ENCODE measurements at places on chromosomes 1 and 21.

DNA sequence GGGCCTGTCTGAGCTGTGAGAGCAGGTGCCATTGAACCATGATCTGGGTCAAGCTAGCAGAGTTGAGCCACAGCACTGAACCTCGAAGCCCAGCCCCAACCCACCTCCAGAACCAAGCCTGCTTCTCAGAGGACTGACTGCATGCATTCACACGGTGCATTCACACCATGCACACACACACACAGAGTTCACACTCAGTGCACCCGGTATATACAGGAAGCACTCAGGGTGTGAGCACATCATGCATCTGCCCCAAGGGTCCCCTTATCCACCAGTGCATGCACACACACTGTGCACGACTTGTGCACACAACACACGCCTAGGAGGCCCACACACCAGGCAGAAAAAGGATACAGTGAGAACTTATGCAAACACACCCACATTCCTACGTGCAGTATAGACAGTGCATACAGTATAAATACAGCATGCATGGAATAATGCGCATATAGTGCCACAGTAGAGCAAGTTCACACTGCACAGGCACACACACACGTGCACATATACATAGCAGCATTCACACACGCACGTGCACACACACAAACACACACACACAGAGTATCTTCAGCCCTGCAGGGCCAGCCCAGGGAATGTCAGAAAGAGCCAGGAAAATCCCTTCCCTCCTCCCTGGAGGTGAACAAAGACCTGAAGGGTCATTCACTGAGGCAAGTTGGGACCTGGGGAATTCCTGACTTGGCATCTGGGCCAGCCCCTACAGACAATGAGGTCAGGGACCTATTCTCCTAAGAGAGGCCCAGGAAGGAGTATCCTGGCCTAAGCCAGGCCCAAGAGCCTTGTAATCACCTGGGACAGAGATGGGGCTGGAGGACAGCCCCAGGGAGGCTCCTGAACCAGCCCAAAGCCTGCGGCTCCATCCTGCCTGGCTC, 42.1 kb downstream of the CAMK2N1 start:
- no peak for DNase-seq

GRCh38 chr1:187794561-187794960, 965.8 kb downstream of the PLA2G4A start:
- no peak for DNase-seq

- no peak for DNase-seq
These were observed 251.6 kb upstream of the DUSP10 start for GRCh38 chr1:221993444-221993948.

DNA sequence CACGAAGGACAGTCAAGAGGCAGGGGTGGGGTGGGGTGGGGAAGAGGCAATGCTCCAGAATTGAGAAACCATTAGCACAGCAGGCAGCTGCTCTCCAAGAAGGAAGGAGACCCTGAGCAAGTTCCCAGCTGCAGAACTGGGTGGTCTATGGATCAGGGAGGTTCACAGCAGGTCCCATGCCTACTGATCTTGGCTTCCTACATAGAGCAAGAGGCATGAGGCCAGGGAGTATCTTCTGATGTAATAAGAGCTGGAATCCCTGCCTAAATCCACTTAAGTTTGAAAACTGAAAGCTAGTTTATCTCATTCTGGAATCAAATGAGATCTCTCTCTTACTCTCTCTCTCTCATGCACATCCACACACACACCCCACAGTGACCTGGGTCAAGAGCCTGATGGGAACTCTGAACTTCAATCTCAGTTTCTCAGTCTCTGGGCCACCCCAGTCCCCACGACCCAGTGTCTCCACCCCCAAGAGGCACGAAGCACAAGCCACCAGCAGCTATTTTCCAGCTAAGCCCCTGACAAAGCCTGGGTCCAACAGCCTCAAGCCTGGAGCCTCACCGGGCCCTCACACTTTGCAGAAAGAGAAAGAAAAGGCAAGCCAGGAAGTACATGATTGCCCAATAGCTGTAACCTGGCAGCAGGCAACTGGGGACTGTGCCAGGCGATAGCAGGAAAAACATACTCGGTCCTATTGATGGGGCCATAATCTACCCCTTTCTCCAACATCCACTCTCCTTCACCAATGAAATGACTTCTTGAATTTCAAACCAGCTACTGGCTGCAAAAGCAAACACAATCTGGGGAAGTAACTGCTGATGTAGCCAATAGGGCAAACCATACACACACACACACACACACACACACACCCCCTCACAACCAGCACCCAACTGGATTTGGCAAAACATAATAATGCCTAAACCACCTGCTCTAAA, 2.2 kb downstream of the NUAK2 start:
- DNase-seq: no peak

DNA sequence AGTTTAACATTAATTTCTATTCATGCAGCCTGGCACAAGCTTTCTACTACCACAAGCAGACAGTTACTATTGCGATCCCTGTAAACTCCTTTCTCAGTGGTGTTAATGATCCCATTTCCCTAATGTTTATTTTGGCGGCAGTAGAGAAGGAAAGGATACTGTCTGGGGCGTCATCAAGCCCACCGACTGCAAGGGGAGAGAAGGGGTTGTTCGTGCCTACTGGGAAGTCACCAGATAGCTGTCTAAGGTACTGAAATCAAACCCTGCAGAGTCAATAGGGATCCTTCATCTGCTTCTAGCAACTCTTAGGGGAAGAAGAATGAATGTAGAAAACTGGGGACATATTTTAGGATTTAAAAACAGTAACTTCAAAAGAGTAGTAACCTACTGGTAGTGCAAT, 95.2 kb upstream of the ADAR start:
- DNase-seq: no peak

DNA sequence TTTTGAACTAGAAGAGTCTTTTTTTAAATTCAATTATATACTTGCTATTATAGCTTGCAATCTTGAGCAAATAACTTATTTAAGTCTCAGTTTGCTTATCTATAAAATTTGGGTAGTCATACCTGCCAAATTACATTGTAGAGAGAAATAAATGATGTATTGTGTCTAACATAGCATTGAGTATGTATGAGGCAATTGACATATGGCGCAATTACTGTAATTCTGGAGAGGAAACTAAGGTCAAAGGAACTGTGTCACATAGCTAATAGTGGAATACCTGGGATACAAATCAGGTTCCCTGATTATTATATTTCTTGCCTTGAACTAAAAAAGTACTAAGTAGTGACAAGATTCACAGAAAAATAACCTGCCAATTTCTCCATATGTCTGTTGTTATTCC, 302.5 kb downstream of the PDE4B start:
- no peak for DNase-seq

- DNase-seq: no peak
These were observed 3.7 kb upstream of the TRIM62 start for GRCh38 chr1:33185541-33185940.

- DNase-seq: no peak
These were observed at the start of gene ADAMTS4 for GRCh38 chr1:161198897-161199431. ADAMTS4 (minus strand) TSS chr1:161199054; CDS start chr1:161198627, 427 bp downstream.

DNA sequence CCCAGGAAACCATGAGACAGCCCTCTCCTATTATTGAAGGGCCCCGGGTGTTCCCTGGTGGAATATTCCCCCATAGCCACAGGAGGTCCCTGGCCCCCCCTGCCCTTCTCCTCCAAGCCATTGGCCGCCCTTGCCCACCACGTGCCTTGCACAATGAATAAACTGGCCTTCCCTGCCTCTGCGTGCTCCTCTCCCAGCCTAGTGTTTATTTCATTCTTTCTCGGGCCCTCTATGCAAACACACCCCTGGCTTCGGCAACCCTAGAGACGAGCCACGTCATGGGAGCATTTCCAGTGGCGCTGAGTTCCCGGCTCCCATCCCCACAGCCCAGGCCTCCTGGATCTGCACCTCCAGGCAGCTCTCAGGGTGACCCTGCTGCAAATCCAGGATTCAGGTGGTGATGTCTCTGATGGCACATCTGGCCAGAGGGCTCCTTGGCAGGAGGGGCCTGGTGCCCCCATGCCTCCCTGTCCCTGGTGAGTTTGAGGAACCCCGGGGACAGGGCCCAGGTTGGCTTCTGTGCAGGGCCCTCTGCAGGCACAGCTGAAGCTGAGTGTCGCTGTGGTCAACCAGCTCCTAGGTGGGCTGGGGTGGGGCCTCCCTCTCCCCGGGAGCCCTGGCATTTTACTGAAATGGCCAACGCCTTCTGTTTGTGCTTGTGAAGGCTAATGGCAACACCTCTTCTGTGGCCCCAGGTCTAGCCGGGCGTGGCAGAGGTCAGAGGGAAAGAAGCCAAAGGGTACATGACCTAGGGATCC, 6.2 kb downstream of the KRTAP10-12 start:
- DNase-seq: no peak

GRCh38 chr1:97651250-97651649, 269.6 kb downstream of the DPYD start:
- DNase-seq: no peak

DNA sequence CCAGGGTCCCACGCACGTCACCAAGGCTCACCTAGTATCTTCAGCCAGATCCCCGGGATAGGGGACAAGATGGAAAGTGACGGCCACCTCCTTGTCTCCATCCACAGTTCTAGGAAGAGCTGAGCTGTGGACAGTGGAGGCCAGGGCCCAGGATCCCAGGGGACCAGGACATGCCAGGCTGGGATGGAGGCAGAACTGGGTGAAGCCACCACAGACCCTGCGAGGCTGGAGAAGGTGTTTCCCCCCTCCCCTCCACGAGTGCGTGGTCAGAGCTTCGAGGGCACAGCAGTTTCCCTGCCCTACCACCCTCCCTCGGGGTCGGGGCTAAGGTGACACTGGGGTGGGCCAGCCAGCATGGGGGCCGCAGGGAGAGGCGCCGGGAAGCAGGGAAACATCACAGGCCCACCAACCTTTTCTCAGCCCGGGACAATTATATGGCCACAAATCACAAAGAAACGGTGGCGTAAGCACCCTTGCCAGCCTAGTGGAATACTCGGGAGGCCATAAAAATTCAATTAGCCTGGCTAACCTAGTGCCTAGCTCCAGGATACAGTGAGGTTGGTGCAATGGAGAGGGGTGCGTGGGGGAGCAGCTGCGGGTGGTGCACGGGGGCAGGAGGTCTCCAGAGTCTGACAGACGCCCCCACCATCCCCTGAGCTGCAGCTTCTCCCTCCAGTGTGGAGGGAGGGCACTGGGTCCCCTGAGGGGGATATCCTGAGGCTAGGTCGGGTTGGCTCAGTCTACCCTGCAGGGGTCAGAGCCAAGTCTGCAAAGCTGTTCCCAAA, 13.4 kb downstream of the DRAXIN start:
- no peak for DNase-seq

DNA sequence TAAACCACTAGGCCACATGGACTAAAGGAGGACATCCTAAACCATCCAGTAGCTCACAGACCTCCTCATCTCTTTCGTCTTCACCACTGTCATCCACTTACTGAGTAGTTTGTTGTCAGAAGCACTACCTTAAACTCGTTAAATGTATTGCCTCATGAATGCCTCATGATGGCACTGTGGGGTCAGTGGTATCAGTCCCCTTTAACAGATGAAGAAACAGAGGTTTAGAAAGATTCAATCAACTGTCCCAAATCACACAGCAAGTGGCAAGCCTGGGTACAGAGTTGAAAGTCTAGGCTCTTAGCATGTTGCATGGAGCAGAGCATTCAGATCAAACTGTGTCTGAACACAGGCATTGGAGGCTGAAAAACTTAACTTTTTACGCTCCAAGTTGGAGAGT, 183.6 kb upstream of the KIAA0040 start:
- DNase-seq: no peak

DNA sequence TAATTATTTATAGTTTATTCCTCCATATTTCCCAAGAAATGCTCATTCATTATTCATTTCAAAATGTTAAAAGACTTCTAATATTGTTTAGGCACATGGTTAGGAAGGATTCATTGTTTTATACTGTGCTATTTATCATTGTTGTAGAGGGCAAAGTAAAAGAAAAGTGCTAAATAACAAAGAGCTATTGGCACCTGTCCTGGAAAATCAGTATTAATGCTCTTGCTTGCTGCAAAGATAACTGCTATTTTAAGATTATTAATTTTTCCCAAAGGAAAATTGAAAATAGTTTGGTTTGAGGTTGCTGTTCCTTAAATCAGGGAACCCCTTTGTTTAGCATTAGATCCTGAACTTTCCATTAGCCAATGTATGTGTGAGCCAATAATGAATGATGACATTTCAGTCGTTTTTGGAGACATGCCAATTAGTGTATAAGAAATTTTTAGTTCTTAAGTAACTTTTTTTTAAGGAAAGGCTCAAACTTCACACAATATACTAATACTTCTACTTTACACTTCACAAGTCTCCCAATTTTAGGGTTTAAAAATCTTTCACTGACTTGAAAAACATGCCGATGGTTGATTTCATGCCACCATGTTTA, 39.9 kb downstream of the EPB41 start:
- no peak for DNase-seq

GRCh38 chr1:53295295-53295694, 32.6 kb downstream of the LRP8 start:
- DNase-seq: no peak

GRCh38 chr21:25126564-25126963, 480.7 kb downstream of the MRPL39 start:
- DNase-seq: no peak

- no peak for DNase-seq
These were observed 42.2 kb downstream of the RAP1GAP start for GRCh38 chr1:21626921-21627339.

DNA sequence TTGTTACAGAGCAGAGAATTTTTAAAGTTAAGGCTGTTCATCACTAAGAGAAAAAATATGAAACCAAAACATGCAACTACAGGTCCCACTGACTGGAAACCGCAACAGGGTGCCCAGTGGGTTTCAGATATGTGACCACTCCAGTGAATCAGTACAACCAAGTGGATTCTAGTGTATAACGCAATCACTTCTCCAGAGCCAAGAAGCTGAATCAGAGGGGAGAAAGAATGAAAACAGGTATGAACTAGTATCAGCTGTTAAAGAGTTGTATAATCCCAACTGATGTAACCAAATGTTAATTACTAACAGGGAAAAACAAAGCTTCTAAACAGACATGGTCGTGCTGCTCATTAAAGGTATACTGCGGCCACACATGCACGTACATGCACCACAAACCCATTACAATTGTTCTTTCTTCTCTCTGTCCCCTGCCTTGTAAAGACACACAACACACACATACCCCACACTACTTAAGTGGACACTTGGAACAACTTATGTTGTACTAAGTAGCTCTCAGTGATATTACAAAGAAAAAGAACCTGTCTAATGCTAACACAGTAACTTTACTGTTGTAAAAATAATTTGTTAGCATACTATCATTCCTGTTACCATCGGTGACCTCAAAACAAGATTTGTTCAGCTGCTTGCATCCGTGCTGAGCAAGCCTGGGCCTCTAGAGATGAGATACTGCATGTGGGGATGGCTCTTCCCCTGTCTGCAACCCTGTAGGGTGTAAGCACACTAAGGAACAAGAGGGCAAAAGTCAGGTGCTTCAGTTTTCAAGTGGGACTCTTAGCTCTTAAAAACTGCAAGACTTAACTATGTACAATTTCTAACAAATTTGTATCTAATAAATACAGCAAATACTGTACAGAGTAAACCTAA, 74.2 kb downstream of the PTPN14 start:
- DNase-seq: no peak

GRCh38 chr21:46112725-46113215, 14.9 kb downstream of the COL6A2 start:
- DNase-seq: no peak

DNA sequence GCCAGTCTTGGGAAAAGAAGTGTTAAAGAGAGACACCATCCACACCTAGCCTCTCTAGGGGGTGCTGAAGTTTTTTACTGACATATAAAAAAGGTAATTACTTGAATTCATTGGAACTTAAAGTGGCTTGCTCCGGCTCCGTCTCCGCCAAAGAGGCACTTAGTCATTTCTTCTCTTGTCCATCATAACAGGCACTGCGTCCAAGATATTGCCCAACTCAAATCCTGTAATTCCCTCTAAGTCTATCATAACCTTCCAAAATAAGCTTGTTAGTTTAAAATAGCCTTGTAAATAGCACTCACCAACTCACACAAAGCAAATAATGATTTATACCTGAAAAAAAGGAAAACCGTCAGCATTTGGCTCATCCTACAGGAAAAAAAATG, 160.5 kb downstream of the ZBTB18 start:
- no peak for DNase-seq

Measured in GM19239 (cell line).